ENCODE measurements at places on chromosomes 3 and 15.

- peak; percentile 37 for DNase-seq
Measured at GRCh38 chr15:31458596-31459399, 132.2 kb downstream of the KLF13 start.

DNA sequence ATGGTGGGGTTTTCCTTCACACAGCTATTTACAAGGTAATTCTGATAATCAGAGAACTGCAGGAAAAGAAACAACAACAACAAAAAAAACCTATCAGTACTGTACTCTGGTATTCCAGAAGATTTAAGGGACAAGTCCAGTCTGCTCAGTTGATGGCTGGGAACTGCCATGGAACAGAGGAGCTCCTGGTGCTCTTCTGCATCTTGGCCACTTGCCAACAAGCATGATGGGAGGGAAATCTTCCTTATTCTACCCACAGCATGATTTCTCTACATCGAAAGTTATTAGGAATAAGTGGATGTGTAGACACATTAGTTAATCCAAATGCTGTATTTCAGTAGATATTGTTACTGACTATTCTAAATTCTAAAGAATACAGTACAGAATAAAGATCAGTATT is 51.7 kb downstream of the RASGRP1 start:
- DNase-seq, result no peak

DNA sequence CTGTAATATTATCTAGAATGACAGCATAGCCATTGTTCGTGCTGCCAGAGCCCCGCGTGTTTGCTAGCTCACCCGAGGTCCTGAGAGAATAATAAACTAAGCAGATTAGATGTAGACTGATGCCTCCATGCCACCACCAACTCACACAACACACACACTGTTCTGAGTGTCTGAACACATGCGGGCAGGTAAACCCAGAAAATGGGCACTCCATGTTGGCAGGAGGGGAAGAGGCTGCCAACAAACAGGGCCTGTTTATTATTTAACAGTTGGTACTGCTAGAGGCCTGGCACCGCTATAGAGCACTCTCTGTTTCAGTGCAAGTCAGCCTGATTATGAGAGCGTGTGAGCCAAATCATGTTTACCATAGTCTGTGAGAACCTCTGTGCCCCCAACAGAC is 299.0 kb downstream of the ZBTB20 start:
- DNase-seq, result no peak

GRCh38 chr3:99119385-99119784 is 217.9 kb upstream of the DCBLD2 start:
- peak; percentile 36 for DNase-seq

- DNase-seq, result no peak
Measured at GRCh38 chr3:71513081-71513480, 70.4 kb downstream of the FOXP1 start.

DNA sequence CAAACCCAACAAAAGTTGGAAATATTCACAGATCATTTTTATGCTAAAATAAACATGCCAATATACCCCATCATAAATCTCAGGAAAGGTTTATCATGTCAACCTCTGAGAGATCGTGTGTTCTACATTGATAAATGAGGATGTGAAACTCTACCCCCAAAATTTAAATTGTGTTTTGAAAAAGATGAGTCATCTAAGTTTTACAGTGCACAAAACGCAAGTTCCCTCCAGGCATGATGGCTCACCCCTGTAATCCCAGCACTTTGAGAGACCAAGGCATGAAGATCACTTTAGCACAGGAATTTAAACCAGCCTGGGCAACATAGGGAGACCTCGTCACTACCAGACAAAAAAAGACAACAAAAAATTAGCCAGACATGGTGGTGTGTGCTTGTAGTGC is 1487.0 kb upstream of the GBE1 start:
- no peak for DNase-seq

- no peak for DNase-seq
Measured at GRCh38 chr3:55688154-55688553, 201.0 kb upstream of the WNT5A start.

DNA sequence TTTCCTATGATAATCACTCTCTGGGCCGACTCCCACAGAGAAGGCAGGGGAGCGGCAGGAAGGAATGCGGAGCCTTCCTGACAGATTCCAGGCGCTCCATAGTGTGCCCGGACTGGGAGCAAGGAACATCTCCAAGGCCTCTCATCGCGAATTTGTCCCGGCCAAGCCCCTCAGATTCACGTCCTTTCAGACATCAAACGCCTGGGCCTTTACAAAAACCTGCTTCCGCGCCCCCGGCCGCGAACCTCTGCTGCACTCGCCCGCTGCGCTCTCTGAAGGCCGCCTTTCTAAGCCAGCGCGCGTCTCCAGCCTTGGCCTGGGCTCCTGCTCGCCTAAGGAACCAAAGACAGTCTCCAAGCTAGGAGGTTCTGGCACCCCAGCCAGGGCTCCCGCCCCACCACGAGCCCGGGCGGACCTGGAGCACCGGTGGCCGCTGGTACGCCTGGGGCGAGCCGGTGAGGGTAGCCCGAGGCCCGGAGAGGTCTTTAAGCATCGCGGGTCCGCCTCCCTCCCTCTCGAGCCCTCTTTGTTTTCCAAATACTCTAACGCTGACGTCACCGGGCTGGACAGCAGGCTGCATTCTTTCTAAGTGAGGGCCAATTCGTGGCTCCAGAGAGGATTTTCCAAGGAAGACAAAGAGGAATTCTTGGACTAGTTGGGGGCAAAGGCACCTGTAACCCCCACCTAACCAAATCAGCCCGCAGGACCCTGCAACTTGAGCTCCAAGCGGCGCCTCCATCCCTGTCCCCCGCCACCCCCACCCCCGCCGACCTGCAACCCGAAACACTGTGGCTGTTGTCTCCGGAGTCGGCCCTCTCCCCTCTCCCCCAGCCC is 759 bp downstream of the AMOTL2 start:
- peak; percentile 89 for DNase-seq

- DNase-seq, result no peak
Measured at GRCh38 chr3:128281056-128281455, 127.8 kb downstream of the EEFSEC start.

GRCh38 chr3:14684447-14684846 is 9.5 kb downstream of the C3orf20 start:
- DNase-seq, result no peak

GRCh38 chr3:74200952-74201351 is 413.5 kb downstream of the CNTN3 start:
- no peak for DNase-seq

DNA sequence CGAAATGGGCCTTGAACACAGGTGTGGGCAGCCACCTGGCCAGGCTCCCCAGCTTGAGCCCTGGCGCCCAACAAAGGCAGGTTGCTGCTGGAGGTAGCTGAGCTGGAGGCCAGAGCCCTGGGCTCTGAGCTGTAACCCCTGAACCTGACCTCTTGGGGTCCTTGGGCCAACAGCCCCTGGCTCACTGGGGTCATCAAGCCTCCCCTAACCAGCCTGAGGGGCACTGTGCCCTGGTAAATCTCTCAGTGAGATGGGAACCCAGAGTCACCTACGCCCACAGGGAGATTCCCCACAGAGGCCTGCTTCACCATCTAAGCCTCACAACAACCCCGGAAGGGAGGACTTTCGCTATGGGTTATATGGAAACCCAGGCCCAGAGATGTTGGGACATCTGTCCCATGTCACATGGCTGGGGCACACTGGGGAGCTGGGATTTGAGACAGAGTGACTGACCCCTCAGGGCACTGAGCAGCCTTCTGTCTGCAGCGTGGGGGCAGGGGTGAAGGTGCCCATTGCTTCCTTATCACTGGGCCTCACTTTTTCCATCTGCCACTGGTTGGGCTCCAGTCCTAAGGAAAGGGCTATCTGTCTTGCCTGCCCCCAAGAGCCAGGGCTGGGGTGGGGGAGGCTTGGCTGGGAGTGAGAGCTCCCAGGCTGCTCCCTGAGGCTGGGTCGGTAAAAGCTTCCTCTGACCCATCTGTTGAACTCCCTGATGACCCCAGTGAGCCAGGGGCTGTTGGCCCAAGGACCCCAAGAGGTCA is 59.1 kb downstream of the IQSEC1 start:
- no peak for DNase-seq

DNA sequence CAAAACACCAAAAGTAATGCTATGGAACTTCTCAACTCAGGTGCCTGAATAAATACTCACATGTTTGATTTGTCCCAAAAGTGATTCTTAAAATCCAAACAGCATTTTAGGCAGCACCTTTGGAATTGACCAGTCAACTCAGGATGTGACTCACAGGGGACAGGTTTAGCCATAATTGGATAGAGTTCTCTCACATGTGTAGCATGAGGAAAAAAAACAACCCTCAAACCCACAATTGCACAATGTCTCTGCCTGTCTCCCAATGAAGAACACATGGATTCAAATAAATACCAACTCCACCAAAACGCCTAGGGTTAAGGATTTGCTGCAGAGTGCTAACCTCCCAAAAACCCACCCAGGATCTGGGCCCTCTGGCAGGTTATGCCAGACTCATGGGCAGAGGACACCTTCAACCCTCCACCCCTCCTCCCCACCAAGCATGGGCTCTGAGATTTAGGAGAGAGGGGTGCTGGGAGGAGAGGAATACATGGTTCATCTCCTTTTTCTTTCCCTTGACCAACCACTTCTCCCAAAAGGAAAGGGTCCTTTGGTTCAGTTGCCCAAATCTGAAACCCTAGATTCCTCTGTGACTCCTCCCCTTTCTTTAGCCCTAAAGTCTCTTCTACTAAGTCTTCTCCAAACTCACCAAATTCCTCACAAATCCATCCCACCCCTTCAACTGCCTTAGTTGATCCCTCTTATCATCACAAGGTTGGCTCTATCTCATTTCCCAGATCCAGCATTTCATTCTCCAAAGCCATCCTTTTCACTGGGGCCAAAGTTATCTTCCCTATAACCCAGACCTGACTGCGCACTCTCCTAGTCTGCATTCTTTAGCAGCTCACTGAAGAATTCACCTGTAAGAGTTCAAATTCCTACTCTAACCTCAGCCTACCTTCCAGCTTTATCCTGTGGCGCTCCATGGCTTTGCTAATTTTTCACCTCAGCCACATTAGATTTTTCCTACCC is 7.7 kb downstream of the RYK start:
- peak; percentile 92 for DNase-seq

- no peak for DNase-seq
Measured at GRCh38 chr3:133932009-133932408, 36.3 kb upstream of the RAB6B start.

DNA sequence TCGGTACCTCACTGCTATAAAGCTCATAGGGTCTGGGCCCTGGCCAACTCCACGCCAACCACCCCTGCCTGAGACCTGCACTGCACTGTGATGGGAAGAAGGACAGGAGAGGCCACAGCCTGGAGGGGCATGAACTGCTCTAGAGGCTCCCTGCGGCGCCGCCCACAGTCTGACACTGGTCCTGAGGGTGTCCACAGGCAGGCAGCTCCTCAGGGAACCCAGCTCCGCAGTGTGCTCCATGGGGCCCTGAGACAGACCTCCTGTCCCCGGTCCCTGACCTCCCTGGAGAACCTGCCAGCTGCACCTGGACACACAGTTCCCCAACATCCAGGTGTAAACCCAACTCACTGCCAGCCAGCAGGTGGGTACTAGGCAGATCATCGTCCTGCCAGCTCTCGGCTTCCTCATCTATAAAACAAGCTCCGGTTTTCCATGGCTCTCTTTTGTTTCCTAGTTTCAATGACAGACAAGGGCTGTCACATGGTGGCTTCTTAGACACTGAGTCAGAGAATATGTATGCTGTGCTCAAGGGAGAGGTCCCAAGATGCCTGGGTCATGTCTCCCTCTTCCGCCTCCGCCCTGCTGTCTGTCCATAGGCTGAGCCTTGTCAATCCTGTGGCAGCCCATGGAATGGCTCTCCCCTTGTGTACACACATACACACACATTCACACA is 5.1 kb upstream of the HAPLN3 start:
- DNase-seq, result peak; percentile 58

DNA sequence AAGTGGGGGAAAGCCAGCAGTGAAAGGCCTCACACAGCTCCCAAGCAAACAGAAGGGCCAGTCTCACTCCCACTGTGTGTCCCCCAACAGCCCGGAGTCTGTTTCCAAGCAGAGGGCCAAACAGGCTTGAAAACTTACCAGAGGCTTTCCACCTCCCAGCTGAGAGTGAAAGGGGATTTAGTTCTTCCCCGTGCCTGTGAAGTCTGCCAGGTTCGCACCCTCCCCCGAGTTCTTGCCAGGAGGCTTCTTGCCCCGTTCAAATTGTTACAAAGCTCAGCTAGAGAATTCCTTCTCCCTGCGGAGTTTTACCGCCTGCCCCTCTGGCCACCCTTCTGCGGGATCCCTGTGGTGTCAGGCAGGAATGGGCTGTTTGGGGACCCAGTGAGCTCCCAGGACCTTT is 68.0 kb upstream of the WNT7A start:
- DNase-seq, result no peak

DNA sequence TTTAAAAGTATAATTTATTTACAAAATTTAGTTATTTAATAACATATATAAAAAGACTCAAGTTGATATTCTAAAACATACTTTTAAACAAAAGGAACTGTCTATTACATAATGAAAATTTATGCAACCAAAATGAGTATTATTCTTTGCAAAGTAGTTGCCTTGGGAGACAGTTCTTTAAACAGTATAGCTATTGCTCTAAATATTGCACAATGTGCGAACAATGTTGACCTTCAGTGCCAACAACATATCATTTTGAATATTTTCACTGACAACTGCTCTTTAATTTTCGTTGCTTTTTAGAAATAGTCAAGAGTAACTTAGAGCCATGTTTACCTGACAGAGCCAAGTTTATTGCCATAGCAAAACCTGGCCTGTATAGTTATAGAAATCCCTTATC is 124.9 kb downstream of the ZBTB20 start:
- peak; percentile 0 for DNase-seq
